ENCODE measurements at places on chromosomes 4 and X. TPM values are rescaled to one million over a fixed set of nuclear protein-coding genes. Genes with fewer than 3 reads are reported as not detected.
A peak's percentile ranks its signal among the peaks of the same experiment; 100 is the strongest.

The ANK2 gene
- 0.22 TPM for polyA plus RNA-seq

The CTAG2 gene
- not detected for polyA plus RNA-seq

DNA sequence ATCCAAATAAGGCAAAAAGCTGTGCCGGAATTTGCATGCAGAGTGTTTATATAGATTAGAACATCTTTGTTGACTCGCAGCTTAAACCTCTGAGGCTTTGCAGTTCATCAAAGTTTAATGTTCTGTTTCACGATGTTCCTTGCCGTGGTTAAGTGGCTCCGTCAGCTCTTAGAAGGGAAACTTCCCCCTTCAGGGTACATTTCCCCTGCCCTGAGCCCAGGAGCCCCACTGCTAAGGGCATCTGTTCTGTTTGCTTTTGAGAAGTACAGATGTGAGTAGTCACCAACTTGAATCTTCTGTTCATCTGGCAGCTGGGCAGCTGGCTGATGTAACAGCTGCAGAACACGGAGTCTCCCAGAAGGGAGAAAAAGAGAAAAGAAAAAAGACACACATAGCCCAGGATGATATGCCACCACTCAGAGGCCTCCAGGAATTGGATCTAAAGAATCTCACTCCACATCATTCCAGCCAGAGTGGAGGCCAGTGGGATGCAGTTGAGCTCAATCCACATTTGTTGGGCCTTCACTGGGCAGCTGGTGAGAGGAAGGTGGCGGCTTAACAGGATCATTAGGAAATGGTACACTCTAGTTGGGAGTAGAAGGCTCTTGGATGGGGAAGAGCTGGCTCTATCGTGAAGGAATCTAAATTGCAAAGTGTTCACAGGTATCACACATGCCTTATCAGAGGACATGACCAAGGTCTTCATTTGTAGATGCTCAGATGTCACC, 178.7 kb upstream of the RBPJ start:
- peak; percentile 21 for DNase-seq

- DNase-seq: peak; percentile 78
Measured at GRCh38 chr4:3311489-3312171, 18.8 kb downstream of the RGS12 start.

GRCh38 chrX:100591256-100592051, 6.7 kb downstream of the TNMD start:
- DNase-seq: peak; percentile 64
